Activated CD4-positive, alpha-beta T cell treated with anti-CD3 and anti-CD28 coated beads, Interleukin-2, amount 10 ng/mL, durations not matched to agents 7 days and 5 days (primary cell): ENCODE measurements at places on chromosomes 7 and 10.

DNA sequence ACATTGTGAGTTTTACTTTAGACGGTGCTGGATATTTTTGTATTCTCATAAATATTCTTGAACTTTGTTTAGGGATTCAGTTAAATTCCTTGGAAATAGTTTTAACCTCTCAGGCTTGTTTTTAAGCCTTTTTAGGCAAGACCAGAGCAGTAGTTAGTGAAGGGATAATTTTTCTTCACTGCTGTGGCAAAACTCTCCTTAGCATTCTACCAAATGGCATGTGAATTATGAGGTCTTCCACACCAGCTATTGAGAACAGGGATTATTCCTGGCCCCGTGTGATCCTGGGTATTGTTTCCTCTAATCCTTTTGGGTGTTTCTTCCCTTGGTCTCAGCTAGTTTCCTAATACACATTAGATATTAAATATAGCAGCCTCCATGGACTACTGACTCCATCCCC, 46.2 kb downstream of the CCDC71L start:
- no peak overlapping the region for H3K4me3 ChIP-seq
- H3K27ac ChIP-seq, result no peak overlapping the region
- H3K27me3 ChIP-seq, result no peaks in the 10 kb centered on the region
- H3K4me1 ChIP-seq, result no peaks in the 10 kb centered on the region
- no peak for DNase-seq
- H3K36me3 ChIP-seq, result no peaks in the 10 kb centered on the region

DNA sequence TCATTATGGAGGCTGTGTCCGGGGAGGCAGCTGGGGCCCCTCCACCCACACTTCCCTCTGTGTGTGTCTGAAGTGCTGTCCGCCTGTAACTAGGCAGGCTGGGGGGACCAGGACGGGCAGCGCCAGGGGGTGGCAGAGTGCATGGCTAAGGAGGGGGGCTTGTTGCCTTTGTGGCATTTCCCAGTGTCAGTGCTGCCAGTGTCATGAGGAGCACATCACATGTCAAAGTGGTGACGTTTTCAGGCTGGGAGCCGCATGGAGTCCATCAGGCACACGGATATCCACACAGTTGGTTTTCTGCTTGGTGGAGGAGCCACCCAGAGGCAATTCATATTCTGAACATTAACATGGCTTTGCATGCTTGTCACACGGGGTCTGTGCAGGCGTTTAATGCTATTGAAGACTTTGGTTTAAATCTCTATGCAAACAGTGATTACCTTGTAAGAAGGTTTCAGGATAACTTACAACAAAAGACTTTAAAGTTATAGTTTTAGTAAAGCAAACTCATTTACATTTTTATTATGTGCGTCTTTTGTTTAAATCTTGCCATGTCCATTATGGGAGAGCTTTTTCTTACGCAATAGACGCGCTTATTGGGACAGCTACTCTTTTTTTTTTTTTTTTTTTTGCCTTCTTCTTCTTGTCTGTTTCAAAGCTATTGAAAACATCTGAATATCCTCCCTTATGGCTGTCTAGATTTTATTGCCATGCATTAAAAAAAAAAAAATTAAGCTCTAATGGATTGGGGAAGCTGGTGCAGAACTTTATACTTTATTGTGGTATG, 52.9 kb downstream of the C10orf67 start:
- no peak overlapping the region for H3K27ac ChIP-seq
- H3K36me3 ChIP-seq, result no peaks in the 10 kb centered on the region
- no peaks in the 10 kb centered on the region for H3K4me1 ChIP-seq
- peaks cover 20% of the 10 kb centered on the region for H3K27me3 ChIP-seq
- no peak for DNase-seq

GRCh38 chr7:101632641-101633040, 3.5 kb upstream of the MYL10 start:
- no peak overlapping the region for H3K27ac ChIP-seq
- no peaks in the 10 kb centered on the region for H3K27me3 ChIP-seq
- H3K4me3 ChIP-seq, result no peak overlapping the region
- DNase-seq, result no peak
- no peaks in the 10 kb centered on the region for H3K36me3 ChIP-seq

DNA sequence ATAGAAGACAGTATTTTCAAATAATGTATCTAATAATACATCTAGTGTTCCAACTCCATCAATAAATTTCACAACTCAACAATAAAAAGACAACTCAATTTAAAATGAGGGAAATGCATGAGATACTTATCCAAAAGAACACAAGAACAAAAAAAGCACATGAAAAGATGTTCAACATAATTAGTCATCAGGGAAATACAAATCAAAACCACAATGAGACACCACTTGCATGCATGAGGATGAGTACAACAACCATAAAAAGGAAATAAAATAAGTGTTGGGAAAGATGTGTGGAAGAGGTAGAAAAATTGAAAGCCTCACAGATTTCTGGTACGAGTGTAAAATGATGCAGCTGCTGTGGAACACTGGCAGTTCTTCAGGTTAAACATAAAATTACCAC, 111.6 kb upstream of the PTPRZ1 start:
- H3K4me3 ChIP-seq, result no peak overlapping the region
- H3K27ac ChIP-seq, result no peak overlapping the region
- DNase-seq, result no peak
- H3K27me3 ChIP-seq, result no peaks in the 10 kb centered on the region
- no peaks in the 10 kb centered on the region for H3K36me3 ChIP-seq
- no peaks in the 10 kb centered on the region for H3K4me1 ChIP-seq

DNA sequence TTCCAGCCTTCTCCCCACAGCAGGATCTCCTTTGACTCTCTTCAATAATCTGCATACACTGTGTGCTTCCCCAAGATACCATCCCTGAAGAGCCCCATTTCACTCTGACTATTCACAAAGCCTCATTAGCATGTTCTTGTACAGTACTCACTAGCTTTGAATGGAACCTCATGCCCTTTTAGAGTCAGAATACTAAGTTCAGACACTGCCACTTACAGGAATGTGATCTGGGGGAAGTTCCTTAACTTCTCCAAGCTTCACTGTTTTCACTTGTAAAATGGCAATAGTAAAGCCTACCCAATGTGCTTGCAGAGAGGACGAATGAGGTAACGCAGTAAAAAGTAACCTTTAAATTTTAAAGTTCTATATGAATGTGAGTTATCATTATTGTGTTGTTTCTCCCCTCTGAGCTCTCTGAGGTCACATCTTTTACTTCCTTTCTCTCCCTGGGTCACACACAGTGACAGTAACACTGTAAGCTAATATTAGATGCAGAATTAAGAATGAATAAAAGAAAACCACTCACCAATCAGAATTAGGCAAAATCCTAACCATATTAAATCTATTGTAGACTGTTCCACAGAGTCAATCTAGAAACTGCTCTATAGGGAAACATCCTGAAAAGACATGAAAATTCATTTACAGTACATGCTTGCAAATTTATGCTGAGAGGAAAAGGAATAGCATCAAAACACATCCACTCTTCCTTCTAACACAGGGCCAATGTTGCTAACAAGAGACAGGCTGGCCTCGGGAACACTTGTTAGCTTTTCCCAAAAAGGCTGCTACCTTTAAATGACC, 64.2 kb upstream of the IL6 start:
- H3K36me3 ChIP-seq, result peaks cover 7% of the 10 kb centered on the region
- peaks cover 33% of the 10 kb centered on the region for H3K27me3 ChIP-seq
- DNase-seq, result no peak
- H3K27ac ChIP-seq, result no peak overlapping the region

GRCh38 chr7:82444220-82444909, 788 bp upstream of the CACNA2D1 start:
- peaks cover 38% of the 10 kb centered on the region for H3K27me3 ChIP-seq
- DNase-seq, result no peak

DNA sequence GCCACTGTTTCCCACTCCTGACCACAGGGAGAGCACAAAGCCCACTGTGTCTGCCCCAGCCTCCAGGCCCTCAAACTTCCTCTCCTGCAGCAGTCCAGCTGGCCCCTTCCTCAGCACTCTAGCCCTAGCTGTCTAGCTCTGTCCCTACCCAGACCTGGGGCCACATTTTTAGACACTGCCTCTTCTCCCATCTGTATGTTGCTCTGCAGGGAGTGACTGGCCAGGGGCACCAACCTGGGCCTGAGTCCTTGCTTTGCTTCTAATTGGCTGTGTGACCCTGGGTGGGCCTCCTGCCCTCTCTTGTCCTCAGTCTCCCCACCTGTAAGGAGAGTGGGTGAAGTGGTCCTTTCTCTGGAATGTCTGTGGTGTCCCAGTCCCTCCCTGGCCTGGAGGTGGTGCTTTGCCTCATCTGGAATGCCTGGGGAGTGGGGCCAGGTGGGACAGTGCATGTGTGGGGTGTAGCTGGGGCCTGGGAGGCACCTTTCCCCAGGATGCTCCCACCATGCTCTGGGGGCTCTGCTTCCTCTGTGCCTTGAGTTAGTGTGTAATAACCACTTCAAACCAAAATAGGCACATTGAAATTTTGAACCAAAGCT, 25.1 kb downstream of the AQP1 start:
- H3K36me3 ChIP-seq, result no peaks in the 10 kb centered on the region
- no peak overlapping the region for H3K27ac ChIP-seq
- H3K4me3 ChIP-seq, result no peak overlapping the region
- no peaks in the 10 kb centered on the region for H3K4me1 ChIP-seq
- DNase-seq, result no peak

DNA sequence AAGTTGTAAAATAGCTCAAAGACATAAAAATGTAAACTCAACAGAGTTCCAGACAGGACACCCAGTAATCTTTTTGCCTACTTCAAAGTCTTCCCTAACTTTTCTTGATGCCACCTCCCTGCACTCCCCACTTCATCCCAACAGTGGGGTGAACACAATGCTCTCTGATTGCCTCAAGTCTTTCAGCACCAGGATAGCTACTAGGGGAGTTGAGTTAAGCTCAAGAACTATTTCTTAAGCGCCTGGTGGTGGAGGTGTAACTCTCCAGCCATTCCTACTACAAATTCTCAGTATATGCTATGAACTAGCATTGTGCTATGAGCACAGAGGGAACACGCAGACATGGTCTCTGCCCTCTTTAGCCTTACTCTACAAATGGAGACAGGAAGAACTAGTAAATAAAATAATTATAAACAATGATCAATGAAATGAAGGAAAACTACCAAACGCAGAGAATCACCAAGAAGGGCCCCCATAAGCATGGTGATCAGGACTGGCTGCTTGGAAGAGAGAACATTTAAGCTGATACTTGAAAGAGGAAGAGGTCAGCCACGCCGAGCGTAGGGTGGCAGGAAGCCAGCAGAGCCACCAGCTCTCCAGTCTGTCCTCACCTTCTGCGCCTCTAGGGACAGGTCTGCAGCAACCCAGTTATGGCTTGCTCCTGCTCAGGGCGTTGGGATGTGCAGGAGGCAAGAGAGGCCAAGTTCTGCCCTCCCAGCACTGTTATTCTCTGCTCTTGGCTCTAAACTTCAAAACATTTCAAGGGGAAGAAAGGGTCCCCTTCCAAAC, 16.7 kb upstream of the FRA10AC1 start:
- no peak overlapping the region for H3K27ac ChIP-seq
- no peak for DNase-seq
- peaks cover 31% of the 10 kb centered on the region for H3K27me3 ChIP-seq
- H3K36me3 ChIP-seq, result no peaks in the 10 kb centered on the region

GRCh38 chr7:32222251-32222900, 152.2 kb upstream of the PDE1C start:
- no peaks in the 10 kb centered on the region for H3K27me3 ChIP-seq
- H3K4me1 ChIP-seq, result no peaks in the 10 kb centered on the region
- no peak overlapping the region for H3K27ac ChIP-seq

- H3K27me3 ChIP-seq, result no peaks in the 10 kb centered on the region
- peaks cover 40% of the 10 kb centered on the region for H3K4me1 ChIP-seq
- no peaks in the 10 kb centered on the region for H3K36me3 ChIP-seq
- no peak overlapping the region for H3K4me3 ChIP-seq
- no peak for DNase-seq
Observed at GRCh38 chr7:106062521-106062931, 49.6 kb downstream of the SYPL1 start.

DNA sequence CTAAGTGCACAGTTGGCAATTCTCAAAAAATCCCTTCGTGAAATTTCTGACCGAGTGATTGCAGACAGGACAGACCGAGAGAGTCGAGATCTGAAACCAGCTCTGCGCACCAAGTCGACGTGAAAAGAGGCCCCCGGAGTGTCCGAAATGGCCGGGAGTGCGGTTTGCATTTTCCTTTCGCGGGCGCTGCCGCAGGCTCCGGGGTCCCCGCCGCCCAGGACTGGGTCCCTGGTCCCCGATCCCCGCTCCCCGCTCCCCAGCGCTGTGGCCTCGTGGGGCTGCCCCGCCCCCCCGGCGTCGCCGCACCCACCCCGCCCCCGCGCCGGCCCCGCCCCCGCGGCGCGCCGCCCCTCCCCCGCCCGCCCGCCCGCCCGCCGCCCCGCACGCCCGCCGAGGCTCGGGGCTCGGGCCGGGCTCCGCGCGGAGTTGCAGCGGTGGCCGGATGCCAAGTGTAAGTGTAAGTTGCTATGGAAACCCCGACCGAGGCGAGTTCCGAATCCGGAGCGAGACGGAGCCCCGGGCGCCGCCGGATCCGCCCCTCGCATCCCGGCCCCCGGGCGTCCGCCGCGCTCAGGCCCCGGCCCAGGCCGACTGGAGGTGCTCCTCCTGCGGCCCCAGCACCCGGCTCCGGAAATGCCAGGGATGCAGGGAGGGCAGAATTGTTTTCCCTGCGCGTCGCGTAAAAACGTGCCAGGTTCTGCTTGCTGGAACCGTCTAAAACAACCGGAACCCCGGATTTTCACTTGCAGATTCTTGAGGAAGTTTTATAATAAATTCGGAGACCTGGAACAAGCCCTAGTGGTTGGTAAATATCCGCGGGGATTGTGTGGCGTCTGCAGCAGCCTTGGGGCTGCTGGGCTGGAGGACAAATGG, 4.6 kb downstream of the BMI1 start:
- peak; percentile 74 for DNase-seq
- H3K4me3 ChIP-seq, result peak overlapping the region; percentile 84
- H3K4me1 ChIP-seq, result peaks cover 40% of the 10 kb centered on the region
- H3K27me3 ChIP-seq, result peaks cover 34% of the 10 kb centered on the region

DNA sequence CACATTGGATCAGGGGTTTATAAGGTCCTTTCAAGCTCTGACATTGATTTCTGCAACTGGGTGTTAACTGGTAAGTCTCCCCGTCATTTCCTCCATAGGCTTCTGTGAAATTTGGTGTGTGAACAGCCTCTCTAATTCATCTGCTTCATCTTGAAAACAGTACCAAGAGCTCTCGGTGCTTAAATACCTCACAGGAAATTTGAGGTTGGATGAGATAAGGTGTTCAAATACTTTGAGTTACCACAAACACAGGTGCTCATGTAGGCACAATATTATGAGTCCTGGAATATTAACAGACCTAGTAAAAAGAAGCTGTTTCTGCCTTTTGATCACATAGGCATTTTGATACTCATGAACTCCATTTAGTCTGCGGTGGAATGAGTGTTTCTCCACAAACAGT, 85.2 kb downstream of the RTKN2 start:
- DNase-seq, result peak; percentile 75
- H3K36me3 ChIP-seq, result peaks cover 57% of the 10 kb centered on the region
- peak overlapping the region; percentile 47 for H3K4me3 ChIP-seq
- H3K27ac ChIP-seq, result peak overlapping the region; percentile 92
- no peaks in the 10 kb centered on the region for H3K27me3 ChIP-seq

DNA sequence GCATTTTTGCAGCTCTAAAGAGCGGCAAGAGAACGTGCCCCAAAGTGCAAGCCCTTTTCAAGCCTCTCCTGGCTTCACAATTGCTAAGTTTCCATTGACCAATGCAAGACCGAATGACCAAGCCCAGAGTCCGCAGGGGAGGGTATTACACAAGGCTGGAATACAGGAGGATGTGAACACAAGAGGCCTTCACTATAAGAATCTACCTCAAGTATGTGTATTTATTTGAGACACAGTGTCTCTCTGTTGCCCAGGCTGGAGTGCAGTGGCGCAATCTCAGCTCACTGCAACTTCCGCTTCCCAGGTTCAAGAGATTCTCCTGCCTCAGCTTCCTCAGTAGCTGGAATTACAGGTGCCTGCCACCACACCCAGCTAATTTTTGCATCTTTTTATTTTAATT, 22.2 kb upstream of the TPST1 start:
- H3K4me1 ChIP-seq, result no peaks in the 10 kb centered on the region
- no peak for DNase-seq
- H3K27me3 ChIP-seq, result no peaks in the 10 kb centered on the region
- no peaks in the 10 kb centered on the region for H3K36me3 ChIP-seq
